ENCODE measurements at places on chromosomes 4 and X.

DNA sequence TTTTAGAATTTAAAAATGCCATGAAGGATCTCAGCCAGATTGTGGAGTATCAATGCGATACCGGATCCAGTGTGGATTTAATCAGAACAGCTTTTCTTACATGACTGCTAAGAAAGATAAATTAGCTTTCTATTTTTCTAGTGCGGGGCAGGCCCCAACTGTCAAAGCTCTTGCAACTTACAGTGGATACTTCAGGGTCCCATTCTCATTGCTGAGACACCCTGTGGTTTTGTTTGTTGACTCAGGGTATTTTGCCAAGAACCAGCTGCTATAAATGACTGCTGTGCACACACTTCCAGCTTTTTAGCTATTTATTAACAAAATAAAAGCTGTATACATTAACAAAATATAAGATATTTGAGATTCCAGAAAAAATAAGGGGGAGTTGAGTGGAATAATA is 166.4 kb downstream of the DCLK2 start:
- DNase-seq, result no peak

DNA sequence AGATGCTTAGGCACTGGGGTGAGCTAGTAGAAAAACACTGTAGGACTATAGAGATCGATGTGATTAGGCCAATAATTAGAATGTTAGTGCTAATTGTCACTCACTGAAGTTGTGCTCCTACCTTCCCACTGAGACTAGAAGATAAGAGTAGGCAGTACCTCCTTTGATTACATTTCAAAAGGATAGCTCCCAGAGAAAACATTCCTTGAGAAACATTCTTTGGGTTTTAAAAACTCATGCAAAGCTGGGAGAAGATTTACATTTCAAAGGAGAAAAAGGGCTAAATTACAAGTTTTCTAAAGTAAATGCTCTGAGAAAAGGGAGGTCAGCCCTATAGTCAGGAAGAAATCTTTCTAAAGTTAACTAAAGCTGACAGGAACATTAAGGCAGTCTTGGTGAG is 860.3 kb upstream of the NDST4 start:
- DNase-seq, result no peak

DNA sequence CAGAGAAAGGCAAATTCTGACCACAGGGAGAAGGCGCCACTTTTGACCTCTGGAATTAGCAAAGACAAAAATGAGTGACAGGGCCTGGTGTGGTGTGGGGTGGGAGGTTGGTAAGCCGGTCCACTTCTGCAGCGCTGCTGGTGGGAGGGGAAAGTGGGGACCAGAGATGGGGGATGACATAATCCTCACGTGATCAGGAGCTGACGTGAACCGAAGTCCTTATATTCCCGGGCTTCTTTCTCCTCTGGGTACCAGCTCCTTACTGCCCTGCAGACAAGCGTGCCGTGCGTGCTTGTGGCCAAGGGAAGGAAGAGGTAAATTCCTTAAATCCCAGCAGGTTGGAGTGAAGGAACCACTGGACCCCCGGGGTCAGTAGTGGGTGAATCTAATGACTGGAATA is at the start of gene TCEAL7:
Gene TCEAL7, plus strand, starts transcription at position 249 of the 400 bp plus-strand sequence. CDS start 1,165 bp downstream, outside the sequence.
- peak; percentile 31 for DNase-seq

DNA sequence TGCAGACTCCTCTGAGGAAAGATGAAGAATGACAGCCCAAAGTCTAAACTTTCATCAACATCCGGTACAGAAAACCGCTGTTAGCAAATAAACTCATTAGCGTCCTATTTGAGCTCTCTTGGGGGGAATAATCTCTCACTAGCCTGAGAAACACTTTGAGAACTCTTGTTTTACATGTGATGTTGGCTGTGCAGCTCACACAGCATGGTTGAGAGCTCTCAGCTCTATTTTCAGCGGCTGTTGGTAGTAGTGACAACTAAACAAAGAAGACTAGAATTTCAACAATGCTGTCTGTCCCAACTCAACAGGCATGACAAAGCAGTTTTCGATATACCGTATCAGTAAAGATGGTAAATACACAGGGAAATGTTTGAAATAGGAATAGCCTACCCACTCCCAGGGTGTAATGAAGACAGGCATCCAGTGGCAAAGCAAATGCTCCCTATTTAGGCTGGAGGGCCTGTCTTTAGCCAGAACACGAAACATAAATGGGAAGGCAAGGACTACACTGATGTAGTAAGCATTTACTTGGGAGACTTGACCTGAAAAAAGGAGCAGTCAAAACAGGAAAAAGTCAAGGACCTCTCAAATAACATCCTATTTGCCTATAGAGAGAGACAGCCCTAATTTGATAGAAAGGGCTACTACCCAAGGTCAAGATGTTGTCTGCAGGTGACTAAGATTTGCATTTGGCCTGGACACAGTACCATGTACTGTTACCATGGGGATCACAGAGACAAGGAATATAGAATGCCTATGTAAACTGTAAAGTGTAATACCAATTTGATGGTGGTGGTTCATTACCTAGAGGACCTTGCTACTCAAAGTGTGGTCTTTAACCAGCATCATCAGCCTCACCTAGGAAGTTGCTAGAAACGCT is 60.4 kb downstream of the PPEF2 start:
- no peak for DNase-seq

- DNase-seq, result no peak
These were observed 50.3 kb downstream of the DKK2 start for GRCh38 chr4:106985830-106986229.

GRCh38 chr4:149370785-149371420 is 444.7 kb downstream of the IQCM start:
- no peak for DNase-seq

GRCh38 chrX:4588893-4589292 is 875.4 kb upstream of the PRKX start:
- no peak for DNase-seq

DNA sequence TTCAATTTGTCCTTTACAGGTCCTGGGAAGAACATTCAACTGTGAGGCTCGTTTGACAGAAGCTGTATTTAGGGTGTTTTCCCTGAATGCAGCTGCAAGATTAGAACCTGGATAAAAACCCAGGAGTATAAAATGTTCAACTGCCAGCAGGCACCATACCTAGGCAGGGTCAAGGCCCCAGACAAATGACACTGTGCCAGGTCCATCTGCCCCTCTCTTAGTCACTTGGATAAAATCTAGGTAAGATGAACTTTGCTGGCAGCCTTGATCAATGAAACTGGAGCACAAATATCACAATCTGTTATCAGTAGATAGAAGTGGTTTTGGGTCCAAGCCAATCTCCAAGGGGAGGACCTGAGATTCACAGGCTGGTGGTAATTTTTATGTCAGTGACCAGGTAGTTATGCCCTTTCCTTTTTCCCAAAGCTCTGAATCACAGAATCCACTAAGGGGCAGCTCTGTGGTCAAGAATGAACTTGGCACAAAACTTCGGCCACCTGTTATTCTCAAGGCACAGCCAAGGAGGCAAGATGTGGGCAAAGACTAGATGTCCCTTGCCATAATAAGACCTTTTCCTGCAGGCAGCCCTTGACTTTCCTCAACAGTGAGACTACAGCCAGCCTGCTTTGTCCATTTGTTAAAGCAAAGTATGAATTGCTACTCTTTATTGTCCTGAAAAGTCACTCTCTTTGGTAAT is 501.0 kb downstream of the PPARGC1A start:
- no peak for DNase-seq

DNA sequence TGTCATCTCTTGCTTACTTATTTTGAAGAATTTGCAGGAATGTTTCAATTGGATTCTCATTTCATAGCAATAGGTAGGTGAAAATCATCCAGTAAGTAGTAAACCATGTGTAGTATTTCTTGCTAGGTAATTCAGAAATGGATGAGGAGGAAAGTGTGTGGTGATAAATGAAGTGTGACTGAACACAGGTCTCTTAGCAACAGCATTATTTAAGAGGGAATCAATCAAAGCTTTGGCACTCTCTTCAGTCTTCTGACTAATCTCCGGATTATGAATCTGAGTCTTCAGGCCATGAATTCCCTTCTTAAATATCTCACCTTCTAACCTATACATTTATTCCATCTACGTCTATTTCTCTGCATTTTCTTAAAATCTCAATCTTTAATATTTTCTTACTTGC is 55.8 kb upstream of the ARHGAP24 start:
- DNase-seq, result no peak

GRCh38 chr4:2468456-2469191 is at the start of gene RNF4:
RNF4 (plus strand) TSS chr4:2469106; CDS start chr4:2490494, 21,388 bp downstream.
- peak; percentile 91 for DNase-seq

- DNase-seq, result no peak
These were observed 39.2 kb upstream of the NMU start for GRCh38 chr4:55675196-55675793.

DNA sequence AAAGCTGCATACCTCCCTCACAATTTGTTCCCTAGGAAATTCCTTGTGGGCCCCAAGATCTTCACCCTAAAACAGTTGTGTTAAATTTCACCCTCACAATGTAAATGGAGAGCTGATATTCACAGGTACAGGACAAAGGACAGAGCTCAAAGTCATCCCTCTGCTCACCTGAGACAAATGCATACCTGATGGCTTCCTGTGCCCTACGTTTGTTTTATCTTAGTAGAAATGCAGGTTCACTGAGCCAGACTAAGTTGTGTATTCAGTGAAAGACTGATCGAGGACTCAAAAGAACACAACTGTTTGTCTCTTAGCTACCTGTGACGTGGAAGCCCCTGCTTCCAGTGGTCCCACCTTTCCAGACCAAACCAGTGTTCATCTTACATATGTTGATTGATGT is 53.6 kb downstream of the TRMT44 start:
- no peak for DNase-seq

DNA sequence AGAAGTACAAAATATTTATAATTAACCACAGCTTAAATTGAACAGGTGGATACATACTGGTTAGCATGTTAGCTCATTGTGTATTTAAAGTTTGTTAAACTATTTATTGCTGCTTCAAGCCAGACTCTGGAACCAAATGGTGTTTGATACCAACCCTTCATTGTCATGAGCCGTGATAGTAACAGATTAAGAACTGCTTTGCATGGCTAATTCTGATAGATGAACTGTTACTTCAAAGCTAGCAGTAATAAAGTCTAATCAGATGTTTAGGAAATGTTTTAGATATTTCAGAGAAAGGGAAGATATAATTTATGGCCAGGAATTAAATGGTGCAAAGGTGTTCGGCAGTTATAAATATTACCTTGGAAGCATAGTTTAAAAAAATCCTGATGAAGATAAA is 676.1 kb upstream of the ATOH1 start:
- no peak for DNase-seq

GRCh38 chr4:17013382-17014006 is 115.0 kb upstream of the LDB2 start:
- DNase-seq, result no peak

GRCh38 chr4:131159261-131159660 is 1989.8 kb upstream of the PCDH10 start:
- no peak for DNase-seq

- no peak for DNase-seq
These were observed 59.8 kb upstream of the MAML3 start for GRCh38 chr4:140213749-140214148.

GRCh38 chrX:50103176-50103575 is 97.6 kb downstream of the AKAP4 start:
- DNase-seq, result no peak

- DNase-seq, result no peak
These were observed 99.1 kb upstream of the TLR2 start for GRCh38 chr4:153585026-153585425.

- DNase-seq, result peak; percentile 43
These were observed 136.9 kb upstream of the ZIC3 start for GRCh38 chrX:137428766-137429591.

DNA sequence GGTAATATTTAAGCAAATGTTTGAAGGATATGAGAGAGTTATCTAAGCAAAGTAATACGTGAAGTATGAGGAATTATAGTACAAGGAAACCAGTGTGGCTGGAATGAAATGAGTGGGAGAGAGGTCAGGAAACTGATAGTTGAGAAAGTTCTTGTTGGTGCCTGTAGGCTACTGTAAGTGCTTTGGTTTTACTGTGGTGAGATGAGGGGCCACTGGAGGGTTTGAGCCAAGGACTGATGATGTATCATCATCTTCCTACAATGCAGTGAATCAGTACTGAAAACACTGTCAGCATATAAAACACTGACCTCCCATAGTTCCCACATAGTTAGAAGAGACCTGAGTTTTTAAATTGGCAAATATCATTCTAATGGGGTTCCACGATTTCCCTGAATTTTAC is 367.5 kb upstream of the CTSO start:
- no peak for DNase-seq

DNA sequence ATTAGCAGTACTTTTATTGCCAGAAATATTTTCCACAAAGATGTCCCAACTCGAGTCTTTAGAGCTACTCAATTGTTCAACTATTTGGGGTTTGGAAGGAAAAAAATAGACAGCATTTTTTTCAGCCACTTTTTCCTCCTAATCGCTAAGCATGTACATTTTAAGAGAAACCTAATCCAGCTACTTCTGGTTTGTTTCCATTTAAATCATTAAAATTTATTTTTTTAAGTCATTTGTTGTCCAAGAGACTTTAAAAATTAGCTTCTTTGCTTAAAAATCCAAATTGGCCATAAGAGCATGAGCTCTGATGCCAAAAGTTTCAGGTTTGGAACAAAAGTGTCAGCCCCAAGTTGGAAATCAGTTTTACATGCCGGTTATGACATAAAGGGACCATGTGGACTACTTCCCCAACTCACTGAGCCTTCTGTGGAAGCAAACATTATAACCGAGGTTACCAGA is 186.3 kb upstream of the INTU start:
- DNase-seq, result no peak

- DNase-seq, result no peak
These were observed 110.4 kb downstream of the LRBA start for GRCh38 chr4:150904671-150905070.

All from nephron progenitor cell (in vitro differentiated cells).